ENCODE measurements at places on chromosomes 2 and 18. TPM values are rescaled to one million over a fixed set of nuclear protein-coding genes. Genes with fewer than 3 reads are reported as not detected.

DNA sequence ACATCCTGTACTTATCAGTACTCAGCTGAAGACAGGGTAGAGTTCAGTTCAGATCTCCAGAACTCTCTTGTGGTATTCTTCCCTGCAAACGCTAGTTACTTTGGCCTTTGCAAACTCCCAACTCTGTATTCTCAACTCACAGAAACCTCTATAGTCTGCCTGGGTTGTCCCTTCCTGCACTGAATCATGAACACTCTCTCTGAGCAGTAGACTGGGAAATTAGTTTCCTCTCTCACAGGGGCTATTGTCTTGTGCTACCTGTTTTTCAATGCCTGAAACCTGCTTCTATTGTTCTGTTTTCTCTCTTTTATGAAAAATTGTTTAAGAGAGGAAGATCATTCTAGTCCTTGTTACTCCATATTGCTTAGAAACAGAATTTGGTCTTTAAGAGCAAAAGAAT lies 134.7 kb downstream of the VIT start:
- no peak overlapping the region for H3K27ac ChIP-seq
- H3K36me3 ChIP-seq = peaks cover 5% of the 10 kb centered on the region
- peaks cover 12% of the 10 kb centered on the region for H3K4me1 ChIP-seq
- H3K4me3 ChIP-seq = no peak overlapping the region
- no peak for DNase-seq

- DNase-seq = no peak
- no peak overlapping the region for H3K27ac ChIP-seq
- H3K4me1 ChIP-seq = peaks cover 3% of the 10 kb centered on the region
Observed at GRCh38 chr2:104433657-104434056, 420.3 kb upstream of the POU3F3 start.

The RRM2 gene
- total RNA-seq = 374 TPM

The TEKT4 gene
- not detected for total RNA-seq

- H3K4me3 ChIP-seq = no peak overlapping the region
- no peaks in the 10 kb centered on the region for H3K4me1 ChIP-seq
Observed at GRCh38 chr18:48061781-48062570, 131.5 kb upstream of the SMAD2 start.

DNA sequence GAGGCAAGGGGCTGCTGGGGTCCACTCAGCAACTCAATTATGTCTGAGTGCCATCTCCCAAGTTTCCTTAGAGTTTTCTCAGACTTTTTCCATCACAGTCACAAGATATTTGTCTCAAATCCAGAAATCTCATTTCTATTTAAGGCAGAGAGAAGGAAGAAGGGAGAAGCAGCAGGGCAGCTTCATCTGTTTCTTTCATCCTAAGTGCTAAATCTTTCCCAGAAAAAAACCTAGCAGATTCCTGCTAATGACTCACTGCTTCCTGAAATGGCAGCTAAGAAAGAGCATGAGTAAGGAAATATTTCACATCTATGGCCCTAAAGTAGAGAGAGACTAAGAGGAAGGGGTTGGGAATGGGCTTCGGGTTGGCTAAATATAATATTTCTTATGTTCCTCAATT lies 88.0 kb downstream of the KYNU start:
- H3K36me3 ChIP-seq = no peaks in the 10 kb centered on the region
- H3K4me3 ChIP-seq = no peak overlapping the region
- no peaks in the 10 kb centered on the region for H3K27me3 ChIP-seq
- H3K27ac ChIP-seq = no peak overlapping the region

The FBXO41 gene
- total RNA-seq = 25.3 TPM

The ZNF385B gene
- not detected for total RNA-seq

DNA sequence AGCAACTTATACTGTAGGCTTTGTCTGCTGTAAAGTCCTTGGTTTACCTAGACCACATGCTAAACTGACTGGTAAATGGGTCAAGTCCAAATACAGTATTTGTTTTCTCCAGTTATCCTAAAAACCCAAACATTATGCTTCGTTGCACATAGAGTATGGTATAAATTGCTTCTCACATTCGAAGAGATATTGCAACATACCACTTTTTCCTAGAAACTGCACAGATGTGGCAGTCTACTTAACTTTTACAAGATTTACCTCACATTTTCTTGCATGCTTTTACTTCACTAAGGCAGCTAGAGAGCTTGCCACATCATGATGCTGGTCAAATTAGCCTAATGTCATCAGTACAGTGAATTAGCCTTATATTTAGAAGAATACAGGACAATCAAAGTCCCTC lies 66.0 kb upstream of the SCN7A start:
- no peaks in the 10 kb centered on the region for H3K27me3 ChIP-seq
- no peaks in the 10 kb centered on the region for H3K4me1 ChIP-seq
- no peak overlapping the region for H3K27ac ChIP-seq
- DNase-seq = no peak
- H3K4me3 ChIP-seq = no peak overlapping the region

GRCh38 chr18:62437235-62438017 lies 85.4 kb upstream of the ZCCHC2 start:
- H3K27me3 ChIP-seq = peaks cover 13% of the 10 kb centered on the region
- H3K27ac ChIP-seq = no peak overlapping the region
- no peak for DNase-seq
- H3K4me3 ChIP-seq = no peak overlapping the region
- H3K36me3 ChIP-seq = no peaks in the 10 kb centered on the region
- H3K4me1 ChIP-seq = no peaks in the 10 kb centered on the region

GRCh38 chr2:239919774-239920692 lies 105.1 kb downstream of the NDUFA10 start:
- no peak for DNase-seq
- no peak overlapping the region for H3K27ac ChIP-seq
- peaks cover 4% of the 10 kb centered on the region for H3K27me3 ChIP-seq
- H3K4me3 ChIP-seq = no peak overlapping the region

The REG3A gene
- total RNA-seq = not detected

DNA sequence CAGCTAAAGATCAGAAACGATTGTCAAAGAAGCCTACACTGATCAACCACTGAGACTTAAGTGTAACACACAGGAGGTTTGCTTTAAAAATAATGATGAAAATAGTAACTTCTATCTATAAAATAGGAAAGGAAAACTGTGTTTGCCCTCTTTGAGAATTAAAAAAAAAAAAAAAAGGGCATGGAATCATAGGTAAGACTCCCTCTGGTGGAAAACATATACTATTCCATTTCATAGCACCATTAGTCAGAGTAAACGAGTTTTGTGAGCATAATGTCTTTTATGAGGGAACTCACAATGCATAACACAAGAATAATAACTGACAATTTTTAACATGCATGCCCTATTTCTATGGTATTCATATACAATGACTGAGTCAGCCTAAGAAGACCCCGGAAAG lies 36.3 kb downstream of the SLC35F5 start:
- H3K27ac ChIP-seq = no peak overlapping the region
- H3K4me1 ChIP-seq = peaks cover 5% of the 10 kb centered on the region
- H3K27me3 ChIP-seq = no peaks in the 10 kb centered on the region
- no peak for DNase-seq
- H3K4me3 ChIP-seq = no peak overlapping the region

- H3K36me3 ChIP-seq = no peaks in the 10 kb centered on the region
- no peak for DNase-seq
- H3K27ac ChIP-seq = no peak overlapping the region
- H3K4me1 ChIP-seq = peaks cover 6% of the 10 kb centered on the region
- no peak overlapping the region for H3K4me3 ChIP-seq
Observed at GRCh38 chr18:79819968-79820351, 22.2 kb downstream of the KCNG2 start.

DNA sequence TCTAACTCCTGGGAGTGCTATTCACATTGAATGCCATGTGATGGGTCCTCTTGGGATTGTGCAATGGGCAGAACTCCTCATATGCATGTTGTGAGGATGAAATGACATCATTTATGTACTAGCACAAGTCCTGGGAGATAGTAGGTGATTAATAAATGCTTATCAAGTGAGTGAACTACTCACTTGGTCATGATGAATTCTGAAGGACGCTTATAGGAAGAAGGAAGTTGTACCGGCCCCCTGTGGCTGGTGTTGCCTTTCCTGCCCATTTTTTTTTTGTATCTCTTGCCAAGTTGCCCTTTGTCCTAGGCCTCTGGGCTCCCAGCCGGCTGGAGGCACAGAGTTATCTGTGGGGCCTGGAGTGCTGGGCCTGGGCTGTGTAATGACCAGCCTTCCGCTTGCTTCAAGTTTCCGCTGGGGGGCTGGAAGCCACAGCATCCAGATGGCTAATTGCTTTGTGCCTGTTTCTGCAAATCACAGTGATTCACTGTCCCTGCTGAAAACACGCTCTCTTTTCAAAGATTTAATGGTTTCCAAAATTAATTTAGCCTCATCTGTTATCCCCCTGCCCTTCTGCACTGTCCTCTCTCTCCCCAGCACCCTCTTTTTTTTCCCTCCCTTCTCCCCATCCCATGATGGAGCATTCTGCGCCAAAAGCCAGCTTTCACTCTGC lies 33.7 kb upstream of the MRPL33 start:
- H3K4me1 ChIP-seq = peaks cover 7% of the 10 kb centered on the region
- no peak overlapping the region for H3K27ac ChIP-seq
- H3K27me3 ChIP-seq = no peaks in the 10 kb centered on the region
- no peak for DNase-seq

The CFAP221 gene
- total RNA-seq = not detected

DNA sequence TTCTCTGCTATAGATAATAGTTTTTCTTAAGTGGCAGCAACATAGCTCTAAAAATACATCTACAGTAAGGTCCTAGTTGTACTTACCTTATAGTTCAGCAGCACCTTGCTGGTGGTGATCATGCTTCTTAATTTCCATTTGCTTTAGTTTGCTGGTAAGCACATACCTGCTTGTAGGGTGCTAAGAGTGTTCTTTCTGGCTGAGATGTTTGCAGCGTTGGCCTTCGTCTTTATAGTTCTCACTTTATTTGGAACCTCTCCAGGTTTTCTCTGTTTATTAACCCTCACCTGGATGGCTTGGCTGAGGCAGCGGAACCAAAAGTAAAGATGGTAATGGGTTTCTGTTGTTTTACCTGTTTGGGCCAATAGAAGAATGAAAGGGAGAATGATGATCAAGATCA lies 123.6 kb upstream of the EFEMP1 start:
- H3K4me1 ChIP-seq = no peaks in the 10 kb centered on the region
- H3K4me3 ChIP-seq = no peak overlapping the region
- DNase-seq = no peak
- no peaks in the 10 kb centered on the region for H3K36me3 ChIP-seq
- H3K27me3 ChIP-seq = no peaks in the 10 kb centered on the region

- DNase-seq = no peak
- H3K4me1 ChIP-seq = no peaks in the 10 kb centered on the region
- no peaks in the 10 kb centered on the region for H3K27me3 ChIP-seq
- H3K27ac ChIP-seq = no peak overlapping the region
- no peak overlapping the region for H3K4me3 ChIP-seq
- no peaks in the 10 kb centered on the region for H3K36me3 ChIP-seq
Observed at GRCh38 chr2:133748007-133748700, 179.9 kb upstream of the NCKAP5 start.

DNA sequence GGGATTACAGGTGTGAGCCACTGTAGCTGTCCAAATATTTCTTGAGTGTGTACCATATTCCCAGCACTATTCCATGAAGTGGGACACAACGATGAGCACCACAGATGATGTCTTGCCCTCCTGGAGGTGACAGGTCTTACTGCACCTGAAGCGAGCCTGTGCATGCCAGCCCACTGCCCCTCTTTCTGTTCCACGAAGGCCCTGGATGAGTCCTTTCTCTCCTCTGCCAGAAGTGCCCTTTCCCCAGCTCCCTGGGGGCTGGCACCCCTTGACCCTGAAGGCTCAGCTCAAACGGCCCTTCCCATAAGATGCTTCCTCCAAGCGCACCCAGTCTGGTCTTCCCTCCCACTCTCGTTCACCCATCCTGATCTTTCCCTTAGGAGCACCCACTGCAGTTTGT lies 5.5 kb downstream of the ATP6V1B1 start:
- H3K27ac ChIP-seq = no peak overlapping the region
- H3K4me1 ChIP-seq = no peaks in the 10 kb centered on the region
- peaks cover 21% of the 10 kb centered on the region for H3K27me3 ChIP-seq
- H3K36me3 ChIP-seq = no peaks in the 10 kb centered on the region
- DNase-seq = no peak
- H3K4me3 ChIP-seq = no peak overlapping the region

DNA sequence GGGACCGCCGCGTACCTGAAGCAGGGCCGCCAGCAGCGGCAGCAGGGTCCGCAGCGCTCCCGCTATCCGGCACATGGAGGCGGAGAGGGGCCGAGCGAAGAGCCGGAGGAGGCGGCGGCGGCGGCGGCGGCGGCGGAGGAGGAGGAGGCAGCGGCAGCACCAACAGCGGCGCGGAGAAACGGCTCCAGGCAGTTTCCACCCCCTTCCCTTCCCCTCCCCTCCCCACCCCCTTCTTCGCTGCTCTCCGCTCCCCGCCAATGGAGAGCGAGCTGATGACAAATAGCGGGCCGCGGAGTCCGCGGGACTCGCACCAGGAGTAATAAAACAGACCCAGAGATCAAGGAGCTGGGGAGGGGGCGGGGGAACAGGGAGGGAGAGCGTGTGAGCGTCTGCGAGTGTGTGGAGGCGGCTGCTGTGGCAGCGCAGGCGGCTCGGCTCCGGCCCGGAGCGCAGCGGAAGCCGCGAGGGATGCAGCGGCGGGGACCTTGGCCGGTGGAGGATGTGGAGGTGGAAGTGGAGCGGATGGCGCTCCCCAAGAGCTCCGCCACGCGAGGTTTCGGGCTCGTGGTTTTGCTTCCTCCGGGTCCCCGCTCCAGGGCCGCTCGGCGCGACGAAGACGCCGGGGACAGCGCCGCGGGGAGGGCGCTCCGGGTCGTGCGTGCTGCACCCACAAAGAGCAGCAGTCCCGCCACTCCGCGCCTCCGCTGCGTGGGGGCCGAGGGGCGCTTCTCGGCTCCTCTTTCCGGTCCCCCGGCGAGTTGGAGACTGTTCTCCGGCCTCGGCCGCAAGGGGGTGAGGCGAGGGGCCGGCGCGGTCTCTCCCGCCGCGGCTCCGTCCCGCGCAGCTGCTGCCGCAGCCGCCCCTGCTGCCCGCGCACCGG lies at the start of gene CDH2:
TSS of gene CDH2 (minus strand) at position 183 of the 880 bp plus-strand sequence. CDS start at position 75, 108 bp downstream.
- peaks cover 42% of the 10 kb centered on the region for H3K27me3 ChIP-seq
- peak within 1 kb of the TSS; percentile 69 for H3K4me3 ChIP-seq
- H3K27ac ChIP-seq = no peak within 1 kb of the TSS
- peak; percentile 16 for DNase-seq
- H3K36me3 ChIP-seq = peaks cover 5% of the 10 kb centered on the region
- H3K4me1 ChIP-seq = peaks cover 4% of the 10 kb centered on the region

The SLC9A4 gene
- total RNA-seq = 0.09 TPM

DNA sequence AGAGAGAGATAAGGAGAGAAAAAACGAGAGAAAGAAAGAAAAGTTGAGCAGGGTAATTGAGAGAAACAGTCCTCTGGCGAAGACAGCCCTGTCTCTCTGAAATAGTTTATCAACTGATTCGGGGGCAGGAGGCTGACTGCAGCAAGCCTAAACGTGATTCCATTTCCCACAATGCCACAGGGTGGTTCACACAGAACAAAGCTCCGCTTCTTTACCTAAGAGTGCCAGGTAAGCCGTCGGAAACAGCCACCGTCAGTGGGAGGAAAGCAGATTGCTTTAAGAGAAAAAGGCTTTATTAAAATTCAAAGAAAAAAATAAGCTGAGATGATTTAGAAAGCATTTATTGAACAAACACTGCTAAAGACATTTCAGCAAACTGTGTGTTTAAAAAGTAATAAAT lies 271.4 kb upstream of the POU3F3 start:
- H3K27ac ChIP-seq = no peak overlapping the region
- H3K4me3 ChIP-seq = no peak overlapping the region
- no peaks in the 10 kb centered on the region for H3K36me3 ChIP-seq
- no peaks in the 10 kb centered on the region for H3K4me1 ChIP-seq
- no peak for DNase-seq

GRCh38 chr2:174023591-174024523 lies 58.7 kb upstream of the SP3 start:
- H3K4me1 ChIP-seq = peaks cover 10% of the 10 kb centered on the region
- H3K27me3 ChIP-seq = no peaks in the 10 kb centered on the region
- peaks cover 4% of the 10 kb centered on the region for H3K36me3 ChIP-seq
- DNase-seq = no peak
- peak overlapping the region; percentile 35 for H3K27ac ChIP-seq

- no peak for DNase-seq
- H3K27ac ChIP-seq = peak overlapping the region; percentile 54
- H3K4me1 ChIP-seq = peaks cover 27% of the 10 kb centered on the region
- H3K4me3 ChIP-seq = no peak overlapping the region
Observed at GRCh38 chr2:181037922-181038321, 57.5 kb downstream of the UBE2E3 start.

Data from activated T-helper 2 cell treated with anti-CD3 and anti-CD28 coated beads, Interferon-gamma antibody, Interleukin-2, Interleukin-4, amounts not matched to agents 10 μg/mL and 5 μg/mL and 100 μg/mL, durations not matched to agents 14 hours and 24 hours and 36 hours (primary cell).